A549 treated with GW870086 at 1 μM for 4 hours (cell line): ENCODE measurements at places on chromosomes 3 and 15. TPM values are rescaled to one million over a fixed set of nuclear protein-coding genes. Genes with fewer than 3 reads are reported as not detected.

Gene CLDN1
- total RNA-seq = 18.5 to 23.3 TPM (median 21.3 TPM) in 5 replicates

Gene CHRD
- 0.20 to 0.65 TPM (median 0.34 TPM) in 5 replicates for total RNA-seq

Gene TMC3
- not detected in 5 replicates for total RNA-seq

Gene ZBTB38
- 58.4 to 95.3 TPM (median 83.1 TPM) in 5 replicates for total RNA-seq

Gene ALPK3
- total RNA-seq = 0.03 to 0.48 TPM (median 0.32 TPM) in 5 replicates

Gene FAM81A
- 8.2 to 13.5 TPM (median 12.2 TPM) in 5 replicates for total RNA-seq

Gene RCN2
- total RNA-seq = 52.0 to 71.6 TPM (median 60.0 TPM) in 5 replicates

Gene CEP70
- 4.5 to 7.8 TPM (median 7.3 TPM) in 5 replicates for total RNA-seq

Gene DNAJA4
- 0.08 TPM in 1 of 5 replicates, not detected in the others for total RNA-seq

Gene SPTSSB
- 0.10 TPM in 1 of 5 replicates, not detected in the others for total RNA-seq

Gene PRICKLE2
- total RNA-seq = 2.2 to 2.9 TPM (median 2.4 TPM) in 5 replicates

Gene HESX1
- 0.21 to 0.75 TPM (median 0.35 TPM) in 4 of 5 replicates, not detected in the other for total RNA-seq

Gene ANKUB1
- total RNA-seq = not detected in 5 replicates

Gene TMEM115
- 39.4 to 47.2 TPM (median 44.6 TPM) in 5 replicates for total RNA-seq

Gene RASGRF1
- 0.10 to 0.36 TPM (median 0.30 TPM) in 5 replicates for total RNA-seq

Gene LOXL1
- 0.41 to 0.95 TPM (median 0.67 TPM) in 5 replicates for total RNA-seq

Gene GOLGA6A
- total RNA-seq = 0.06 to 0.16 TPM (median 0.09 TPM) in 5 replicates

Gene SLC12A1
- not detected in 5 replicates for total RNA-seq

Gene GPR62
- total RNA-seq = not detected in 5 replicates

Gene NTRK3
- total RNA-seq = 16.5 to 25.8 TPM (median 22.9 TPM) in 5 replicates

Gene WHAMM
- 5.9 to 7.1 TPM (median 6.2 TPM) in 5 replicates for total RNA-seq

Gene TTC21A
- 1.3 to 2.5 TPM (median 1.9 TPM) in 5 replicates for total RNA-seq

Gene SLC25A36
- total RNA-seq = 13.7 to 21.4 TPM (median 19.8 TPM) in 5 replicates

Gene FOXB1
- not detected in 5 replicates for total RNA-seq

Gene RTP1
- total RNA-seq = not detected in 5 replicates
